ENCODE measurements at places on chromosomes 2 and 18. TPM values are rescaled to one million over a fixed set of nuclear protein-coding genes. Genes with fewer than 3 reads are reported as not detected.

Gene CRYBA2
- 5.9 TPM for total RNA-seq

DNA sequence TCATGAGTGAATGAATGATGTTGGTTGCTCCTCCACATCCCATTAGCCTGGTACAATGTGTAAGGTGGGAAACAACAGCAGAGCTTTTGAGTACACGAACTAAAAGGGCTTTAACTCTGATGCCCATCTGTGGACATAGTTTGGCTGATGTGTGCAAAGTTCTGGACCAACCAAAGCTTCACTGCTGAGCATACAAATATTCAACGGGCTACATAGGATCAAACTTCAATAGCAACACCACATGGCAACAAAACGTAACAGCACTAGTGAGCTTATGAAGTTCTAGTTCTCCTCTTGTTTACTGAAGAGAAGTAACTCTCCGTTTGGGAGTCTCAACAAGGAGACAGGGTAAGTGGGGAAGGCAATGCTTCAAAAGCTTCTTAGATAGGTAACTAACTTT is 20.4 kb downstream of the STAM2 start:
- no peaks in the 10 kb centered on the region for H3K27me3 ChIP-seq
- no peaks in the 10 kb centered on the region for H3K36me3 ChIP-seq
- H3K4me3 ChIP-seq = no peak overlapping the region

Gene PLGLB1
- 1.1 TPM for total RNA-seq

DNA sequence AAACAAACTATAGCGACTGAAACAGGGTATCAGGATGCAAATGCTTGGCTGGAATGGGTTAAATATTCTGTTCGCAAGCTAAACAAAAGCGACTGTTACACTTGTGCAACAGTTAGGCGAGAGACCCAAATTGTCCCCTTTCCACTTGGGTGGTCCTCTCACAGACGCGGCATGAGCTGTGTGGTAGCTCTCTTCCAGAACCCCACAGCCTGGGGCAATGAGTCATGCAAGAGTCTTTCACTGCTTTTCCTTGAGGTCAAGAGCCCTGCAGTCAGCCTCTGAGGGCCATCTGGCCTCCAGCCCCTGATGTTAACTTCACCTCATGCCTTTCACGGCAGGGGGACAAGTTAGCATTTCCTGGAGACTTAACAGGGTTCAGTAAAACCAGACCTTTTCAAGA is 25.7 kb downstream of the SULT1C4 start:
- no peak overlapping the region for H3K27ac ChIP-seq
- no peaks in the 10 kb centered on the region for H3K36me3 ChIP-seq
- H3K4me1 ChIP-seq = no peaks in the 10 kb centered on the region
- H3K4me3 ChIP-seq = no peak overlapping the region
- DNase-seq = no peak
- no peaks in the 10 kb centered on the region for H3K27me3 ChIP-seq

DNA sequence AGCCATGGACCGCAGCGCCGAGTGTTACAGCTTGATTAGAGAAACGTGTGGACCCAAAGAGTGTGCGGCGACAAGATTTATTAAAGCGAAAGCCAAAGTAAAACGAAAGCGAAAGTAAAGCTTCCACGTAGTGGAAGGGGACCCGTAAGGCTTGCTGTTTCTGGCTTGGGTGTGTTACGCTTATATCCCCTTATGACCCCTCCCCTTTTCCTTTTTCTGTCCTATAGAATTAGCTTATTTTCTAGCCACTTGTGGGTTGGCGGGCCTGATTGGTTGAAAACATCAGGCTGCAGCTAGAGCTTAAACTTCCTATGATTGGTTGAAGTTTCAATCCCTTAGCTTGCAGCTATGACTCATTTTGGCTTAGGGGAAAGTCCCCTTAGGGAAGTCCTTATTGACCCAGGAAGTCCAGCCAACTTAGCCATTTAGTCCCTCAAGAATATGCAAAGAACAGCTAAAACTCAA is 969.7 kb downstream of the DCDC2C start:
- H3K27ac ChIP-seq = no peak overlapping the region
- no peaks in the 10 kb centered on the region for H3K27me3 ChIP-seq
- no peak overlapping the region for H3K4me3 ChIP-seq
- no peaks in the 10 kb centered on the region for H3K36me3 ChIP-seq

GRCh38 chr2:25421820-25422411 is 80.2 kb upstream of the DNMT3A start:
- H3K27ac ChIP-seq = no peak overlapping the region
- DNase-seq = no peak
- no peaks in the 10 kb centered on the region for H3K27me3 ChIP-seq
- no peaks in the 10 kb centered on the region for H3K4me1 ChIP-seq
- no peak overlapping the region for H3K4me3 ChIP-seq

Gene CCT7
- 118 TPM for total RNA-seq

Gene ANKRD29
- 2.0 TPM for total RNA-seq

Gene NEURL3
- total RNA-seq = 12.0 TPM

DNA sequence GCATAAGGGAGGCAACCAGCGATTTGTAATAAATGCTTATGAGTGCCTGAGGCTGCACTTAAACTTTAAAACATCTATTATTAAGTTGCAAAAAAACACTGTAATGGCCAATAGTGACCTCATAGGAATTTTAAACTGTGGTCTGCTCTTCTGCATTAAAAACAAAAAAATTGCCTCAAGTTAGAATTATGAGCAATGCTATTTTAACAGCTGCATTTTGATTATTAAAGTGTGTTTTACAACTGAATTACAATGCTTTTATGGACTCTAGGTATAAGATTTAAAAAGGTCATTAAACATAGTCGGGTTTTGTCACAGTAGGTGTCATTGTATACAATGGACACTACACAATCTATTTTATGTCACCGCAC is 528.7 kb upstream of the FANCL start:
- no peaks in the 10 kb centered on the region for H3K36me3 ChIP-seq
- no peaks in the 10 kb centered on the region for H3K4me1 ChIP-seq
- H3K27me3 ChIP-seq = no peaks in the 10 kb centered on the region

All from pancreas (tissue), 10 donors.